ENCODE measurements at places on chromosomes 12 and 14.

- no peaks in the 10 kb centered on the region for H3K27me3 ChIP-seq
- no peak overlapping the region for H3K27ac ChIP-seq
- no peak for DNase-seq
- H3K36me3 ChIP-seq: no peaks in the 10 kb centered on the region
- H3K4me1 ChIP-seq: no peaks in the 10 kb centered on the region
These were observed 26.8 kb upstream of the BDKRB2 start for GRCh38 chr14:96177766-96178375.

DNA sequence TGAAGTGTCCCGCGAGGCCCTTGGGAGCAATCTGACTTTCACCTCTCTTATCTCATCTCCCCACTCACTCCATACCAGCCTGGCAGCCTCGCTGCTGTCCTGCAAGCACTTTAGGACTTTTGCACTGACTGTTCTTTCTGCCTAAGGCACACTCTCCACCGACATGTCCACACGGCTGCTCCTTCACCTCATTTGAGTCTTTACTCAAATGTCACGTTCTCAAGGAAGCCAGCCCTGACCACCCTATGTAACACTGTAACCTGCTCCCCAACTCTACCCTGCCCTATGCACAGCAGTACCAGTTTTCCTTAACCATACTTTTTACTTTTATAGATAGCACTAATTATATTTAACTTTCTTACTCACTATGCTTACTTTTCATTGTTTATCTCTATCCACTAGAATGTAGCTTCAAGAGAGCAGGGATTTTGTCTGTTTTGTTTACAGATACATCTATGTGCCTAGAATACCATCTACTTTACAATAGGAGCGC, 32.0 kb downstream of the PRKD1 start:
- no peak overlapping the region for H3K4me3 ChIP-seq
- H3K4me1 ChIP-seq: no peaks in the 10 kb centered on the region
- H3K27ac ChIP-seq: no peak overlapping the region
- H3K27me3 ChIP-seq: no peaks in the 10 kb centered on the region
- no peak for DNase-seq

DNA sequence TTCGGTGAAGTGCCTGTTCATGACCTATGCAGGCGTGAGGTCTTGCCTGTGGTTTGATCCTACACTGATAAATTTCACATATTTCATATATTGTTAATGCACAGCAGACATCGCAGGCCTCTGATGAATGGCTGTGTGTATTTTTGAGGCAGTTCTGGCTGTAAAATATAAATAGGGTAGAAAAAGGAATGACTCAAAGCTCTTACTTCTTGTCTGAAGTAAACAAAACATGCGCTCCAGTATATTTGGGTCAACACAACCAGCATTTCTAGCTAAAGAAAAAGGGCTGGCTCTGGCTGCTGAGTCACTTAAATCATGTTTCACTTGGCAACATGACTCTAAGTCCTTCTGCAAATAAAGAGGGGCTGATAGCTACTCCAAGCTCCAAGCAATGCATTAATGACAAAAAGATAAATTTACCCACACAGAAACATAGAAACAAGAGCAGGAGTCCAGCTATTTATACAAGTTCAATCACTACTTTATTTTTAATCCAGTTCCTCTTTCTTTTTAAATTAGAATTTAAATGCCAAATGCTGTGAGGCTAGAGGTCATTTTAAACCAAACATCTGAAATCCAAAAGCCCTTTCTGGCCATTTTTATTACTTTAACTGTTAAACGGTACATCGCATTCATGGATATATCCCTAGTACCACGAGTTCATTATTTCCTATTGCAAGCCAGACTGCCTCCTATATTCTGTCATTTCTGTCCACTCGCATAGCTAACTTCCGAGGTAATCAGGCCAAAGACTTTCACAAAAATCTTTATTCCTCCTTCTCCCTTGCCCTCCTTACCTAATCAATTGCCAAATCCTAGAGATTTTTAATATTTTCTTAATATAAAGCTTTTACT, 54.3 kb upstream of the TMCC3 start:
- peaks cover 30% of the 10 kb centered on the region for H3K27me3 ChIP-seq
- no peak overlapping the region for H3K4me3 ChIP-seq
- H3K27ac ChIP-seq: no peak overlapping the region
- H3K36me3 ChIP-seq: no peaks in the 10 kb centered on the region
- no peaks in the 10 kb centered on the region for H3K4me1 ChIP-seq
- DNase-seq: no peak

GRCh38 chr12:122880668-122881067, 15.3 kb downstream of the VPS37B start:
- peaks cover 29% of the 10 kb centered on the region for H3K36me3 ChIP-seq
- DNase-seq: no peak
- H3K27me3 ChIP-seq: peaks cover 16% of the 10 kb centered on the region
- no peak overlapping the region for H3K4me3 ChIP-seq
- H3K4me1 ChIP-seq: peaks cover 87% of the 10 kb centered on the region
- H3K27ac ChIP-seq: no peak overlapping the region

GRCh38 chr12:128459067-128459466, 192.1 kb downstream of the TMEM132C start:
- no peaks in the 10 kb centered on the region for H3K36me3 ChIP-seq
- H3K4me3 ChIP-seq: no peak overlapping the region
- H3K27me3 ChIP-seq: no peaks in the 10 kb centered on the region
- no peak for DNase-seq
- H3K4me1 ChIP-seq: no peaks in the 10 kb centered on the region
- no peak overlapping the region for H3K27ac ChIP-seq

GRCh38 chr12:19316425-19316824, 122.9 kb upstream of the AEBP2 start:
- no peaks in the 10 kb centered on the region for H3K36me3 ChIP-seq

DNA sequence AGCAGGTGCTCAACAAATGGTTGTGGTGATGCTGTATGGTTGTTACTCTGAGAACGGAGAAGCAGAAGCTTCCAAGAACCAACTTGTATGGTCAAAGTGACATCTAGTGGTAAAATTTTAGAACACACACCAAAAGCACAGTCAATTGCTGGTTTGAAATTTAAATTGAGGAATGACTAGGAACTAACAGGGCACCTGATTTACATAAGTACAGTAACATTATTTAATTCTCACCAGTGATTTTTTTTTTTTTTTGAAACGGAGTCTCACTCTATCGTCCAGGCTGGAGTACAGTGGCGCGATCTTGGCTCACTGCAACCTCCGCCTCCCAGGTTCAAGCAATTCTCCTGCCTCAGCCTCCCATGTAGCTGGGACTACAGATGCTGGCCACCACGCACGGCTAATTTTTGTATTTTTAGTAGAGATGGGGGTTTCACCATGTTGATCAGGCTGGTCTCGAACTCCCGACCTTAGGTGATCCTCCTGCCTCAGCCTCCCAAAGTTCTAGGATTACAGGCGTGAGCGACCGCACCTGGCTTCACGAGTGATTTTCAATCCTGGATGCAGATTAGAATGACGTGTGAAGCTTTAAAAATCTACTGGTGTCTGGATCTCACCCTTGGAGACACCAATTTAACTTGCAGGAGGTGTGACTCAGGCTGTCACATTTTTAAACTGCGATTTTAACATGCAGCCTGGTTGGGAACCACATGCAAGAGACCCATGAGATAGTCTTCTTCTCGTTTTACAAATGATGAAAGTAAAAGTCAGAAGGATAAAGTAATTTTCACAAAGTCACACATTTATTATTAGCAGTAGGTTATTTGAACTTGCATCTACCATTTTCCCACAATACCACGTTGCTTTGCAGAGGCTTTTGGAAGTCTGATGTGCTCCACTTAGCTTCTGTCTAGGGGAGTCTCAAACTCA, 14.1 kb upstream of the NUMB start:
- DNase-seq: no peak
- H3K36me3 ChIP-seq: no peaks in the 10 kb centered on the region
- H3K4me3 ChIP-seq: no peak overlapping the region
- peaks cover 4% of the 10 kb centered on the region for H3K27me3 ChIP-seq
- no peak overlapping the region for H3K27ac ChIP-seq
